CD14-positive monocyte (primary cell): ENCODE measurements at places on chromosomes 11 and 22. TPM values are rescaled to one million over a fixed set of nuclear protein-coding genes. Genes with fewer than 3 reads are reported as not detected.

GRCh38 chr11:100922121-100922520 lies 207.5 kb downstream of the PGR start:
- DNase-seq: no peak
- H3K27me3 ChIP-seq: no peaks in the 10 kb centered on the region
- no peak overlapping the region for H3K4me3 ChIP-seq
- no peaks in the 10 kb centered on the region for H3K36me3 ChIP-seq

- peak overlapping the region; percentile 45 for H3K4me3 ChIP-seq
- peaks cover 41% of the 10 kb centered on the region for H3K27me3 ChIP-seq
- no peaks in the 10 kb centered on the region for H3K36me3 ChIP-seq
- no peak for DNase-seq
Observed at GRCh38 chr11:19713196-19714021, 772 bp downstream of the NAV2 start.

Gene KRTAP5-9
- polyA plus RNA-seq: 0.17 and 0.29 TPM in 2 replicates

- DNase-seq: no peak
- H3K4me1 ChIP-seq: no peaks in the 10 kb centered on the region
- no peak overlapping the region for H3K4me3 ChIP-seq
- H3K27me3 ChIP-seq: no peaks in the 10 kb centered on the region
Observed at GRCh38 chr22:30182815-30183214, 63.7 kb downstream of the LIF start.

GRCh38 chr22:24455751-24456426 lies 28.5 kb downstream of the ADORA2A start:
- no peaks in the 10 kb centered on the region for H3K36me3 ChIP-seq
- H3K4me1 ChIP-seq: peaks cover 27% of the 10 kb centered on the region
- no peak overlapping the region for H3K4me3 ChIP-seq
- no peak overlapping the region for H3K27ac ChIP-seq

Gene PHOX2A
- polyA plus RNA-seq: not detected

DNA sequence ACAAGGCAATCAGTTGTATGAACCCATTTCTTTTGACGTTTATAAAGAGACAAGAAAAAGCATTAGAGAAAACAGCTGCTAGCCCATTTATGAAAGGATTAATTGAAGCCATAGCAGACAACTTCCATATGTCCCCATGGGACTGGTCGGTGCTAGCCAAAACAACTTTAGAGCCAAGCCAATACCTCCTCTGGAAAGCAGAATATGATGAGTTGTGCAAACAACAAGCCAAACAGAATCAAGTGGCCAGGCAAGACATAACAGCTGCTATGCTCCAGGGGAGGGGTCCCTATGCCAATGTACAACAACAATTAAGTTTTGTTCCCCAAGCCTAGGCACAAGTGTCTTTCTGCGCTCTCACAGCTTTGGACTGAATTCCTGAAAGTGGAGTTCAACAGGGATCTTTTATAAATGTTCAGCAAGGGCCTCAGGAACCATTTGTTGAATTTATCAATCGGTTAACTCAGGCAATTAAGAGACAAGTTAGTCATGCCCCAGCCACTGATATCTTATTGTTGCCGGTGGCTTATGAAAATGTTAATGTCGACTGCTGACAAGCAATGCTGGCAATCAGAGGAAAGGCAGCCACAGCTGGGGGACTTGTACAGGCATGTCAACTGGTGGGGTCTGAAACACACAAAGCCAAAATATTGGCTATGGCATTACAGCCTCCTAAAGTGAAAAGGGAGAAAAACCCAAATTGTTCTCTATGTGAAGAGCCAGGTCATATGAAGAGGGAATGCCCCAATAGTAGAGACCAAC lies 1593.1 kb upstream of the TENM4 start:
- DNase-seq: no peak
- H3K27me3 ChIP-seq: no peaks in the 10 kb centered on the region
- H3K4me1 ChIP-seq: no peaks in the 10 kb centered on the region
- H3K36me3 ChIP-seq: no peaks in the 10 kb centered on the region

Gene ZP1
- polyA plus RNA-seq: 0.40 TPM

Gene NPAS4
- not detected for polyA plus RNA-seq

GRCh38 chr11:30128269-30128932 lies 102.4 kb upstream of the FSHB start:
- DNase-seq: no peak
- no peak overlapping the region for H3K27ac ChIP-seq
- no peaks in the 10 kb centered on the region for H3K4me1 ChIP-seq
- H3K27me3 ChIP-seq: no peaks in the 10 kb centered on the region
- no peak overlapping the region for H3K4me3 ChIP-seq

DNA sequence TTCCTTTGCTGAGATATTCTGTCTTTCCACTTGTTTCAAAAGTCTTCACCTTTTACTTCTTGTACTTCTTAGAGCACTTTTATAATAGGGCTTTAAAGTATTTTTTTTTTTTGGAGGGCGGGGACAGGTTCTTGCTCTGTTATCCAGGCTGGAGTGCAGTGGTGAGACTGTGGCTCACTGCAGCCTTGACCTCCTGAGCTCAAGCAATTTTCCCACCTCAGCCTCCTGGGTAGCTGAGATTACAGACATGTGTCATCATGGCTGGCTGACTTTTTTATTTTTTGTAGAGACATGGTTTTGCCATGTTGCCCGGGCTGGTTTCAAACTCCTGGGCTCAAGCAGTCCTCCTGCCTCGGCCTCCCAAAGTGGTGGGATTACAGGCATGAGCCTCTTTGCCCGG lies 57.9 kb downstream of the DYNC2H1 start:
- no peak overlapping the region for H3K27ac ChIP-seq
- DNase-seq: no peak
- H3K27me3 ChIP-seq: no peaks in the 10 kb centered on the region
- H3K4me1 ChIP-seq: no peaks in the 10 kb centered on the region
- no peak overlapping the region for H3K4me3 ChIP-seq

- no peak for DNase-seq
- no peaks in the 10 kb centered on the region for H3K36me3 ChIP-seq
- H3K27me3 ChIP-seq: no peaks in the 10 kb centered on the region
- peaks cover 27% of the 10 kb centered on the region for H3K4me1 ChIP-seq
- no peak overlapping the region for H3K4me3 ChIP-seq
Observed at GRCh38 chr22:26548984-26549383, 36.7 kb upstream of the TFIP11 start.

- H3K4me1 ChIP-seq: no peaks in the 10 kb centered on the region
- no peaks in the 10 kb centered on the region for H3K27me3 ChIP-seq
- H3K36me3 ChIP-seq: no peaks in the 10 kb centered on the region
- H3K27ac ChIP-seq: no peak overlapping the region
- DNase-seq: no peak
- H3K4me3 ChIP-seq: no peak overlapping the region
Observed at GRCh38 chr22:34592123-34592740, 473.7 kb upstream of the ISX start.

DNA sequence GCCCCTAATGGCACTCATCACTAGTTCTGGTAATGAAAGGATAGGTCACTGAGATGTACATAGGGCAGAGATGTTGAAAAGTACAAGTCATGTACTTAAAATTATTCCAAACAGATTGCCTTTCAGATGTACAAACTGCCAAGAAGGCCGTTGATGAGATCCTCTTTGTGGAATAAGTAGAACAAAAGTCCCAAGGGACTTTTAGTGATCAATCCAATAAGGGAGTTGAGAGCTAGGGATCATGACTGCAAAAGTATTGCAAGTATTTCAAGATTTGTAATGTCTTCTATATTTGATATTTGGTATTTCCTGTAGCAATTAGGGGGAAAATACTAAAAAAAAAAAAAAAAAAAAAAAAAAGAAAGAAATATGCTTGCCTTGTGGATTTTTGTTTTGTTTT lies 82.2 kb downstream of the ATG16L2 start:
- no peak for DNase-seq
- H3K36me3 ChIP-seq: peaks cover 31% of the 10 kb centered on the region
- H3K27me3 ChIP-seq: no peaks in the 10 kb centered on the region
- no peaks in the 10 kb centered on the region for H3K4me1 ChIP-seq
